ENCODE measurements at places on chromosomes 3 and 15.

GRCh38 chr3:175200391-175201095 is 341.4 kb downstream of the NAALADL2 start:
- DNase-seq = no peak

GRCh38 chr3:73509816-73510215 is 114.9 kb downstream of the PDZRN3 start:
- DNase-seq = no peak

GRCh38 chr15:91302588-91303439 is 202.8 kb downstream of the SV2B start:
- peak; percentile 55 for DNase-seq

DNA sequence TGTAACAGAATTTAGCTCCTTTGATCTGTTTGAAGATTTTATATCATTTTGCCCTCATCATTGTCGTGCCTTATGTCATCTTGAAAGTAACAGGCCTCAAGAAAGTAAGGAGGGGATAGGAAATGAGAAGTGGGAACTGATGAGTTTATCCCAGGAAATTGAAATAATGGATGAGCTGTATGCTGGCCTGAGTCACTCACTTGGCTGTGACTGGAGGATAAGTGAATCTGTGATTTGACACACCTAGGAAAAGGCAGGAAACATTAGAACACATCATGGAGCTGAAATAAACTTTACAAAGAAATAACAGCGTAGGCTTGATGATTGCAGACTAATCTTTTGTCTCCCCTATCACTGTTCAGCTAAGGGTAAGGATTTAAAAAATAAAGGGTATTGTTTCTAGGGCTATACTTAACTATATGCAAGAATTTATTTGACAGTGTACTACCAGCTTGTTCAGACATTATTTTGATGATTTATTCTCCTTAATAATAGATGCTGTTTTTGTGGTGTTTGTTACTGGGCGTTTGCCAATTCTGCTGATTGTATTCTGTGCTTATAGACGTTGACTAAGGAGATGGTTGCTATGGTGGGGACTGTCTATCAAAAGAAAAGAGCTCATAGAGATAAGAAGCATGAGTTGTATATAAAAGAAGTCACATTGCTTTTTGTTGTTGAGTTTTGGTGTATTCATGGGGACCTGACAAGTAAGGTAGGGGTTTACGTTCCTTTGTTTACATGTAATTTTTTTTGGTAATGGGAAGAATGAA is 105.6 kb upstream of the ROPN1 start:
- DNase-seq = no peak

DNA sequence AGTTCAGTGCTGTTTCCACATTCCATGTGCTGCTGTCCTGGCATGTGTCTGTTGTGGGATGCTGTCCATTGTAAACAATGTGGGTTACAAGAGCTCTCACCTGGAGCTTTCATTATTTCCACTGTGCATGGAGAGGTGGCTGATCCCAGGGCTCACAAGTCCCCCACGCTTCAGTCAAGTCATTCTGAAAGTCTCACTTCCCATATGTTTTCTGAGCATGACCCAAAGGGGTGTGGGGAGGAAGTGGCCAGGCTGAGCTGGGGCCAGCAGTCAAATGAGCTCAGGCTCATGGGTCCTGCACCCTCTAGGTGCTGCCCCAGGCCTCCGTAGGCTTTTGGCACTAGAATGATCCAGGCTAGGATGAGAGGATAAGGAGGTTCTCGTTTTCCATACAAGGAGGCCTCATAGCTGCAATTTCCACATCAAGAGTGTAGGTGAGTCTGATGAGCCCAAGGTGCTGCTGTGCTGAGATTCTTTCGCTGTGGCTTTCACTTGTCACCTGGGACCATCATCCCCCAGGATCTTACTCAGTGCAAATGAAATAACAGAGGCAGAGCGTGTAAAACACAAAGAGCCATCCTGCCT is 22.0 kb downstream of the STARD5 start:
- DNase-seq = no peak

DNA sequence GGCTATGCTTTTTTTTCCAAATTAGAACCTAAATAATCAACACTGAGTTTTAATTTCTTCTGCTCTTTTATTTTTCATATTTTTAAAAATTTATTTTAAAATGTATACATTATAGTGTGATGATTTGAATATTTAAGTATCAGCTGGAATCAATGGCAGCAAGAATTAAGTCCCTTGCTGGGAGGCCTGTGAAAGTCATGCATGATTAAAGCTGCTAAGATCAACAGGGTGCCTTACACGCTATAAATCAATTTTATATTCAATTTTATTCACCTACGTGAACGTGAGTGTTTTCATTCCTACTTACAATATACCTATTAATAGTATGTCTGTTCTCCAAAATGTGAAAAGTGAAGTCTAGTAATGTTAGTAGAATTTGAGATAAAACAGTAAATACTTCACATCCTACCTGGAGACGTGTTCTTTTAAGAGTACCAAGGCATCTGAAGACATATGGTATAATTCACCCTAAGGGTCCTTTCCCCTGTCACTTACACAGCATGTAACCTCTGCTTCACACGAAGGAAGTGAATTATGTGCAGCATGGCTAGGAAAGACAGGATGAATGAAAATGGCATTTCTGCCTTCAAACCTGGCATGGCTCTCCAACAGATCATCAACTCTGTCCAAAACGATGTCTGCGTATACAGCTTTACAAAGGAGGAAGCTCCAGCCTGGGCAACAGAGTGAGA is 640.4 kb upstream of the ROBO1 start:
- DNase-seq = no peak

DNA sequence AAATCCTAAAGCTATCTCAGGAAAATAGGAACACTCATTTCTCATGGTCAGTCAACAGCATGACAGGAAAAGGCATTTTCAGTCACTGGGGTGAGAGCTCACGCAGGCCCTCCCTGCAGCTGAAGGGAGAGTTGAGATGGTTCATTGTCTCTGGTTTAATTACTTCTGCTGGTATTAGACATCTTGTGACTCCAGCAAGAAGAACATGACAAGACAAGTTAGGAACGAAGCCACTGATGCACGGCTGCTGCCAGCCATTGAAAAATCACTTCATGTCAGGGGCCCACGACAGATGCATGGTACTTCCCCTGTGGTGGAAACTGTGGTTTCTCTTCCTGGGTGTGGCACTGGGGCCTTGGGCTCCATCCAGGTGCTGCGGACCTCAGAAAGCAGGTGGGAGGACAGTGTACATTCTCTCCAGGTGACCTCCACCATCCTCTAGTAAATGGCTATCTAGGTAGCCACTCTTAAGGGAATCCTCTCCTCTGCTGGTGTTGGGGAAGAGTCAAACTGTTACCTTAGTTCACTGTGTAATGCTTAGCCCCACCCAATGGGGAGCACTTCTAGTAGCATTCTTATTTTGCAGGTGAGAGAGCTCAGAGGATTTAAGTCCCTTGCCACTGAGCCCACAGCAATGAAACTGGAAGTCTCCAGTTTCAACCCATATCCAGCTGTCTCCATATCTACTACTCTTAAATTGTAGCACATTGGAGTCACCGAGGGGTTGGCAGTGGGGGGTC is 274.2 kb downstream of the LRTM1 start:
- no peak for DNase-seq

GRCh38 chr15:70826634-70827033 is 27.3 kb downstream of the LARP6 start:
- no peak for DNase-seq

GRCh38 chr15:63418811-63419210 is 37.2 kb upstream of the CA12 start:
- DNase-seq = no peak

GRCh38 chr3:30730967-30731366 is 124.6 kb downstream of the TGFBR2 start:
- no peak for DNase-seq

GRCh38 chr3:13532085-13532484 is 16.8 kb upstream of the FBLN2 start:
- no peak for DNase-seq

DNA sequence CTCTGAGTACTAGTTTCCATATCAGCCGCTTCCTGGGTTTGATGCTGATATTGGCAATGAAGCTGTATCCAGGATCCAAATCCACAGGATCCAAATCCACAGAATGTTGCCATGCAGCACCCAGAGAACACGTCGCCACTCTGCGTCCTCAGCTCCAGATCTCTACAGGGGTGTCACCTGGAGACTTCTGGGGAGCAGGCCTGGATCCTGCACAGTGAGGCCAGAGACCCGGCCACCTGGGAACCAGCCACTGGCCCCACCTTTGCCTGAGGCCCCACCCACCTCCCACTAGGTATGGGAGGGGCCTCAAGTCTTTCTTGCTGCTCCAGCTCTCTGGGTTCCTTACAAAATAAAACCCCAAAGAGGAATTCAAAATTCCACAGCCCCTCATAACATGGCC is 123.9 kb downstream of the LRRK1 start:
- DNase-seq = no peak

DNA sequence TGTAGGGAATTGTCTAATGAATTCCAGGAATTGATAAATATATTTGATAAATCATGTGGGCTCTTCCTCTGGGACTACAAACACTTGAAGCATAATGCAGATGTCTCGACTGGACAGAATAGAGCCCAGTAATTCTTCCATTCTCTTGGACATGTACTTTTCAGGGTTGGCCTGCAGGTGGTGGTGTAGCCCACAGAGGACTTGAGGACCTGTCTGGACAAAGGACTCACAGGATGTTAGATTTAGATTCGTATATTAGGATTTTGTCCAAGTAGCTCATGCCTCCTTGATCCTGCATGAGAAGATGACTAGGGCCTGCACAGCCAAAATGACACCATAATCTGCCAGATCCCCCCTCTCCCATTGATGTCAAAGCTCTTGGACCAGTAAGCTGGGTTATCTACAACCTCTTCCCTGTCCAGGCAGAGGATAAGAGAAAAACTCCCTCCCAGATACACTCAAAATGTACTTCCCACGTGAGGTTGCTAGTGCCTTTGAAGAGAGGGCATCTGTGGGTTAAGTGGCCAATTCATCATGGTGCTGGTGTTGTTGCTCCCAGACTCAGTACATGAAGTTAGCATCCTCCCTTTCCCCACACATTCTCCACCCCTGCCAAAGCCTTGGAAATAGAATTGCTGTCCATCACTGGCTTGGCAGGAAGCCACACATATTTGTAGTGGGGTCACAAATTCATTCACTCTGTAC is 88.6 kb upstream of the ZNF280D start:
- peak; percentile 48 for DNase-seq

DNA sequence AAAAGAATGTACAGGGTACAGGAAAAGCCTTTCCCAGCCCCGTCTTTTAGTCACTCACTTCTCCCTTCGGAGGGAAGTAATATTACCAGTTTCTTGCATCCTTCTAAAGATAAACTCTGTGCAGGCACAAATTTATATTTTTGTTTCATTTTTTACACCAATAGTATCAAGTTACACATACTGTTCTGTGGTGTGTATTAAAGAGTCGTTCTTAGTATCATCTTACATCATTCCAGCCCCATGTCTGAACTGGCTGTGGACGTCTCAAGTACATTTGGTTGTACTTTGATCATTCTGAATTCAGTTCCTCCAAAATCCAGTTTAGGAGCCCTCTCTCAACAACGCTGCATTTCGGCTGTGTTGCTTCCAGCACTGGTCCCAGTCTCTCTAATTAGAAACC is 68.7 kb downstream of the LMLN start:
- no peak for DNase-seq

GRCh38 chr3:46831841-46832240 is 31.4 kb downstream of the MYL3 start:
- no peak for DNase-seq

DNA sequence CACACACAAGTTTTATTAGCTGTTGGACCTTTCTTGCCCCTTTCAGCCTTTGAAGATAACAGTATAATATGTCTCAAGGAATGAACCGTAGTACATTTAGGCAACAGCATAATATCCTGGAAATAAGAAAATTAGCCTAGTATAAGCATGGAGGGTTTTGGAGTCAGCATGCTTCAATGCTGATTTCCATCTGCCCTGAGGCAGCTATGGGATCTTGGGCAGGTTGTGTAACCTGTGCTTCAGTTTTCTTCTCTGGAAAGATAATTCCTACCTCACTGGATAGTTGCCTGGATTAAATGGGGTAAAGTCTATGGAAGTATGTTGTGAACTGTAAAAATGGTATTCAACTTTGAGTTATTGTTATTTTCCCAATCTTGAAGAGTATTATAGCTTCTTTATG is 1.6 kb downstream of the DHX30 start:
- no peak for DNase-seq

DNA sequence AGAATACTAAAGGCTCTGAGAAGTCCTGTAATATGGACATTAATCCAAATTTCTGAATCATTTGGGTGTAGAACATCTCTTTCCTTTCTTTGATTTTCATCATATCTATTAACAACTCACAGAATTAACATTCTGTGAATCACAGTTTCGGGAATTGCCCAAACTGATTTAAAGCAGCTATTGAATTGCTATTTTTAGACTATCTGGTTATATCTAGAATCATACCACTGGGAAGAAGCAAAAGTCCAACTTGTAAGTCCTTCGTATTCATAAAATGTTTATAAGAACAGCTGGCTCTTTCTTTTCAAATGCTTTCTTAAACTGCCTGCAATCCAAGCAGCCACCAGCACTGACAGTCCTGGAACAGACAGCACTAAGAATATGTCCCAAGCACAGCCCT is 733.0 kb downstream of the NTRK3 start:
- no peak for DNase-seq

- DNase-seq = peak; percentile 29
Measured at GRCh38 chr15:80636675-80637074, 58.4 kb upstream of the ABHD17C start.

GRCh38 chr3:158725348-158726011 is 6.8 kb downstream of the RARRES1 start:
- DNase-seq = no peak

DNA sequence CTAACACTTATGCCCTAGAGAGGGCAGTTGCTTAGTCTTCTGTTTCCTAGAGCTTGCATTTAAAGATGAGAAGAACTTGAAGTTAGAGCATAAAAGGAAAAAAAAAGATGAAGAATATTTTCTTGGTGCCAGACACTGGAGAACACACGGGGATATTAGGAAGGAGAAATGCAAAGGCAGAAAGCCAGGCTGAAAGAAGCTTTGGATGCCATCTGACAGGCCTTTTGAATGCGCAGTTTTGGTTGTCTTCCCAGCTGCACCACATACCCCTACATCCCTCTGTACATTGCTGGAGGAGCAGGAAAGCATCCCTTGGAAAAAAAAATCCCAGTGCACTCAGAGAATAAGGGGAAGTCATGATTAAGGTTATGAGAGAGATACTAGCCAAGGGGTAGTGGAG is 378.9 kb downstream of the GAP43 start:
- DNase-seq = no peak

GRCh38 chr3:184031187-184031792 is at the start of gene HTR3D:
Gene HTR3D, plus strand, starts transcription at chr3:184031742. Its CDS starts 0 bp downstream, at chr3:184031742.
- no peak for DNase-seq

- DNase-seq = no peak
Measured at GRCh38 chr15:93274257-93274656, 185.2 kb upstream of the RGMA start.

GRCh38 chr3:117443014-117443413 is 733.4 kb downstream of the TUSC7 start:
- DNase-seq = no peak

DNA sequence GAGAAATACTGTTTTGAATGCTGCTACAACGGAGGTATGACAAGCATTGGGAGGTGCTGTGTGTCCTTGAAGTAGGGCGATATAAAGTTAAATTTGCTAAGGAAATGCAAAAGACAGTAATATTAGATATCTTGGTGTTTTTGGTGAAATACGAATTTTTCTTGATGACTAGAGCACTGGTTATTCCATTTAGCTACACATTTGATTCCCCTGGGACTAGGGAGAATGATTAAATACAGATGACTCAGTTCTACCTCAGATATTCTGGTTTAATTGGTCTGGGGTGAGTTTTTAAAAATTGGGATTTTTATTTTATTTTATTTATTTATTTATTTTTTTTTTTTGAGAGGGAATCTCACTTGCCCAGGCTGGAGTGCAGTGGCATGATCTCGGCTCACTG is 18.7 kb upstream of the GADL1 start:
- no peak for DNase-seq

Data from iPS DF 6.9 (cell line).